ENCODE measurements at places on chromosomes 4 and X.

DNA sequence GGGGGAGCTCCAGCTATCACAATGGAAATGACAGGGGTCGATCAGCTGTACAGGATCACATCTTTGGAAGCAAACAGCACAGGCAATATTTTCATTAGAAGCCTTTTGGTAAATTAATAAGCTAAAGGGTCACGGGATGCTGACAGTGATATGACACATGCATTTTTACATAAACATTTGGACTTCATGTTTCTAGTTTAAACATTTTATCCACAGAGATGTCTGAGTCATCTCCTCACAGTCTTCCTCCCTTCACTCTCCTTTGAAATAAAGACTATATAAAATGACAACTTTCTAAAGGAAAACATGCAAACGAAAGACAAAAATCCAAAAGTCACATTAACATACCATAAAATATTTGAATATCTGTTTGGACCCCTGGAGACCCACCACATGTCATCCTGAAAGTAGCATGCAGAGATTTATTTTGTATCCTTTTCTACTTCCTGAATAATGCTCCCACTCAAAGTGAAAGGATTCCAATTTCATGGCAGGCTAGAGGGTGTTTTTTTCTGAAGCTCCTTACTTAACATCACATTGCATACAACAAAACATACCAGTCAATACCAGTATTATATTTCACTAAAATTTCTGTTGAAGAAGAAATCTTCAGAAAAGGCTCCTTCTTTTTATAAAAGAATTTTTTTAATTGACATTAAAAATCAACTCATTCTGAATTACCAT is 200.1 kb upstream of the PPARGC1A start:
- DNase-seq = no peak

GRCh38 chr4:120007896-120008436 is 58.7 kb downstream of the MAD2L1 start:
- no peak for DNase-seq

GRCh38 chrX:150200820-150201287 is 162.3 kb upstream of the MAMLD1 start:
- no peak for DNase-seq

DNA sequence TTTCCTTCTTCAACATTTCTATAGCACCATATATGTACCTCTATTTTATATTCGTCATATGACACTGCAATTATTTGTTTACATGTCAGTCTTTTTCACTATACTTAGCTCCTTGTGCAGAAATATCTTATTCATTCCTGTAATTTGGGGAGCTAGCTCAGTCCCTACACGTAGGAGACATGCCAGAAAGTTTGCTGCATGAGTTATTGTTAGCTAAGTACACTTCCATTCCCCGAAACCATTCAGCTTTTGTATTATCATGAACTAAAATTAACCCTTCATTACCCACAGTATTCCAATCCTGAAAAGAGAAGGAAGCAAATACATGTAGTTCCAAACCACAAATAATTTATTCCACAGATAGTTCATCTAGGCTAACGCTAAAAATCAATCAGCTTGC is 10.2 kb downstream of the CBR4 start:
- no peak for DNase-seq

DNA sequence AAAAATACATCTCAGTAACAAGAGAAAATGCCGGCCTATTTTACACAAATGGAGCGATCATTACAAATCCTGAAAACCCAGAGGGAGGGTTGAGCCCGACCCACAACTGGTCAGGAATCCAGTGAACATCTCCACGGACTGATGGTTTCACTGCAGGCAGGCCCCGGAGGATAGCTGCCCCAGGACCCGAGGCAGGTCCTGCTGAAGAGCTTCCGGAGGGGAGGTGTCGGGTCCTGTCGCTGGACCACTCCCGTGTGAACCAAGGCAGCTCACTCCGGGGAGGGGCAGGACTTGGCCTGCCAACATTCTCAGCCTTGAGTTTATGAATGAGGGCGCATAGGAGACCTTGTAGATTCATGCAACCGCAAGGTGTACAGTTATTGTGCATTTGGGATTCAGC is 4.8 kb upstream of the CRMP1 start:
- DNase-seq = no peak

GRCh38 chrX:119870626-119871131 is 854 bp downstream of the RNF113A start:
- DNase-seq = peak; percentile 52
